ENCODE measurements at places on chromosomes 13 and 19.

DNA sequence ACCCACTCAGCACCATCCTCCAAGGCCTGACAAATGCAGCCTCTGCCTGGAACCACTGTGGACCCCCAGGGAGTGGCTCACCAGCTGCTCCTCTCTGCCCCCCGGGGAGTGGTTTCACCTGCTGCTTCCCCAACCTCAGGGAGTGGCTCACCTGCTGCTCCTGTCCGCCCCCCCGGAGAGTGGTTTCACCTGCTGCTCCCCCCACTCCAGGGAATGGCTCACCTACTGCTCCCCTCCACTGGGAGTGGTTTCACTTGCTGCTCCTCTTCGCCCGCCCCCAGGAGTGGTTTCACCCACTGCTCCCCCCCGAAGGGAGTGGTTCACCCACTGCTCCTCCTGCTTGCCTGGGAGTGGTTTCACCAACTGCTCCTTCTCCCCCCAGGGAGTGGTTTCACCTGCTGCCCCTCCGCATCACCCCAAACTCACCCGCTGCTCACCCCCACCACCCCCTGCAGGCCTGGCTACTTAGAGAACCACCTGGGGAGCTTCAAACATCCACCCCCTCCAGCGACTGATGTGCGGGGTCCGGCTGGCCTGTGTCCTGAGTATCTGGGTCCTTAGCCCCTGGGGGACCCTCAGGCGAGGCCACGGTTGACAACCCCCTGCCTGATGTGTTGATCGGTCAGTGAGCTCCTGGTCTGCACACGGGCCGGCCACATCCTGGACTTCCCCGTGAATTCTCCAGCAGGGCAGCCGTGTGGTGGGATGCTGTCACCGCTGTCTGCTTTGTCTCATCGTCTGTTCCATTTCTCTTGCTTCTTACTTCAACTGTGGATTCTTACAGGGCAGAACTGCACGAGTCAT lies 14.6 kb upstream of the TMEM255B start:
- DNase-seq: no peak

- DNase-seq: no peak
Observed at GRCh38 chr13:73336773-73337172, 278.0 kb downstream of the KLF5 start.

GRCh38 chr13:97435794-97436193 lies 1.8 kb downstream of the RAP2A start:
- peak; percentile 47 for DNase-seq

DNA sequence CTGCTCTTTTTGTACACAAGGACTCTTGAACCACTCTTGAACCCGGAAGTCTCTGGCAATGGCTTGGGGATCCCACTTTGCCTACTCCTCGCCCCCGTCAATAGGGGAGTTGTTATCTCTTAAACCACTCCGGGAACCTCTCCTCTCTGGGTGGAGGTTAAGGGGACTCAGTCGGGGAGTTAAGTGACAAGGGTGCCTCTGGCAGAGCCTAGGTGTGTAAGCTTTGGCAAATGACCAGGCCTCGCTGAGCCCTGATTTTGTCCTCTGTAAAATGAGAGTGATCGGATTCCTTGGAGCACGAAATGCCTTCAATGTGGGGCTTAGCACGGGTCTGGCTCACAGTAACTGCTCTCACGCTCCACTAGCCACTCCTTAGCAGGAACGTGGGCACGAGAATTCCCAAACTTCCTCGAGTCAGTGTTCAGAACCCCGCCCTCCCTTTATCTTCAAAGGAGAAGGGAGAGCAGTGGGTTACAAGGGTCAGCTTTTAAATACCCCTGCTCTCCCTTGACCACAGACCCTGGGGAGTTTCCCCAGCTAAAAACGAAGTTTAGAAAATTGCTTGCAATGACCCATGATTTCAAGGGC lies 193.3 kb downstream of the KATNAL1 start:
- DNase-seq: peak; percentile 67

DNA sequence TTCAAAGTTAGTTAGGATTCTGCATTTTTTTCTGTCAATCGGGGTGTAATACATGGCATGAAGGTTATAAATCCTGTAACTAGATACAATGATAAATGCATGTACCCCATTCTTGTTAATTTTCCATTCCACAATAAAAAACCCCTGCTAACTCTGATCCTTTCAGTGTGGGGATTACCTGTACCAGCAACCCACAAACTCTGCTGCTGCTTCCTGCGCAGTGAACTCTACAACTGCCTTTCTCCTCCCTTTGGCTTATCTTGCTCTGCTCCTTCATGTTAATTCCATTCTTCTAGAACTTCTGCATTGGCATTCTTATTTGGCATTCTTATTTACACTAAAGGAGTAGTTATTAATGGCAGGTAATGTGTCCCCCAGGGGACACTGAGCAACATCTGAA lies 273.1 kb downstream of the KLF12 start:
- no peak for DNase-seq

DNA sequence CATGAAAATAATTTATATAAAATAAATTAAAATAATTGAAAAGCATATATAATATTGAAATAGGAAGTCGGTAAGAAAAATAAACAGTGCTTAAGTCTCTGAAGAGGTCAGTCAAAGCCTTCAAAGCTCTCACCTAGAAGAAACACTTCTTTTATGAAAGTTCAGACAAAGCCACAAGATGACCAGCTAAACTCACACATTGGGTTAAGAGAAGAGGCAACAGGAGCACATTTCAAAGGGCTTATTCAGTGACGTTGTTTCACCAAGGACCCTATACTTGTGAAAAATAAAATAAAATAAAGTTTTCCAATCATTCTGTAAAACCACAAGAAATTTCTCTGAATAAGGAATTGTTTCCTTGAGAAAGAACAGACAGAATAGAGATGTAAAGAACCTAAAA lies 2.5 kb upstream of the ITM2B start:
- no peak for DNase-seq

DNA sequence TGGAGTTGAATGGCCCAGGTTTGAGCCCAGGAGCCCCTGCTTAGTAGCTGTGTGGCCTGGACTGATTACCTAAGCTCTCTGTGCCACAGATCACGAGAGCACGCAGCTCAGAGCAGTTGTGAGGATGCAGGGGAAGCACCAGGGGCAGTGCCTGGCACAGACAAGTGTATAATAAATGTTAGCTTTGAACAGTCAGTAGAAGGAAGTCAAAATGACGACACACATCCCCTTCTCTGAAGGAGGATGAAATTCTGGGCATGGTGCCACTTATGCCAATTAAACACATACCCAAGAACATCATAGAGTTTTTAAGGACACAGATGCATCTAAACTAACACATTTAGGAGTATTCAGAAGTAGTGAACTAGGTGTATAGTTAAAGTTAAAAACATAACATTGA lies 24.9 kb upstream of the SIGLEC11 start:
- no peak for DNase-seq

GRCh38 chr13:46685006-46685730 lies 111.8 kb downstream of the ESD start:
- DNase-seq: no peak

DNA sequence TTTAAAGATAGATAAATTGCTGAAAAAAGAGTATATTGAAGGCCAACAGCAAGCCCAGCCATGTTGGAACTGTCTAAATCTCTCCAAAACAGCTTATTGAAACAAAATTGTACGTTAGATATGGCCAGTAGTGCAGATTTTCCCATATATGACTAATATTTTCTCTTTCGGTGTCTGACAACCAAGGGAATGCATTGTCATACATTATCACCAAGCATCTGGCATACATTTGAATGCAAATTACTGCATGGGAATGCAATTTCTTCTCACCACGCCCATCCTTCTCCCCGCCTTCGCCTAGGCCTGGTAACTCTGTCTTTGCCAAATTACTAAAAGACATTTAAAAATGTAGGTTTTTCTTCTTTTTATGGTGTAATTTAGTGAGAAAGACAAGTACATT lies 32.5 kb upstream of the IRS2 start:
- DNase-seq: peak; percentile 60

DNA sequence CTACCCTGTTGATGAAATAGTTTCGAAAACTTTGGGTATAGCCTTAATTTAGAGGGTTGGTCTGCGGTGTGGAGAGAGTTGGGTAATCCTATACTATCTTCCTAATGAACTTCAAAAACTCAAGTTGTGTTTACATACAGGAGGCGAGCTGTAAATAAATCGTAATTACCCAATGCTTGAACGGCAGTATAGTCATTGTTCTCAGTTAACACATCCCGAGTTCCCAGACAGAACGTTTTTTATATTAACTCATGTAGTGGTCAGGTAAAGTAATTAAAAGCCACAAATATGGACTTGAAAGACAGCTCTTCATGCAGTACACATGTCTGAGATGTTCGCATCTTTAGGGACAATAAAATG lies 1.5 kb downstream of the PDS5B start:
- peak; percentile 53 for DNase-seq

DNA sequence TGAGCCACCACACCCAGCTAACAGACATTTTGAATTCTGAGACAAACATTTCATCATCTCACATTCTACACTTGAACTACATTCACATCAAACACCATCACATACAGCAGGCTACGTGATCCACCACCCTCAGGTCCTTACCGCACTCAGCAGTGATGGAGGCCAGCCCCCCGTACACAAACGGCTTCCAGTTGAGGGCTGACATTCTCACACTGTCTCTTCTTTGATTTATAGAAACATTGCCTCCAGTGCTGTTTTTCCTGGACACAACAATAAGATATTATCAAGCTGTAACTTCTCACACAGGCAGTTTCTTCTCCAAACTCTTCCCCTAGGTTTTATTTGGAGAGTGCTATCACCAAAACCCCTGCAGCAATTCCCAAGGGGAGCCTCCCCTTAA lies 7.0 kb downstream of the SLC25A30 start:
- DNase-seq: no peak

GRCh38 chr19:49145573-49146407 lies 9.4 kb downstream of the HRC start:
- peak; percentile 76 for DNase-seq

GRCh38 chr13:41782086-41782485 lies 178.8 kb downstream of the VWA8 start:
- no peak for DNase-seq

- peak; percentile 34 for DNase-seq
Observed at GRCh38 chr19:10114651-10115391, 3.3 kb downstream of the P2RY11 start.

DNA sequence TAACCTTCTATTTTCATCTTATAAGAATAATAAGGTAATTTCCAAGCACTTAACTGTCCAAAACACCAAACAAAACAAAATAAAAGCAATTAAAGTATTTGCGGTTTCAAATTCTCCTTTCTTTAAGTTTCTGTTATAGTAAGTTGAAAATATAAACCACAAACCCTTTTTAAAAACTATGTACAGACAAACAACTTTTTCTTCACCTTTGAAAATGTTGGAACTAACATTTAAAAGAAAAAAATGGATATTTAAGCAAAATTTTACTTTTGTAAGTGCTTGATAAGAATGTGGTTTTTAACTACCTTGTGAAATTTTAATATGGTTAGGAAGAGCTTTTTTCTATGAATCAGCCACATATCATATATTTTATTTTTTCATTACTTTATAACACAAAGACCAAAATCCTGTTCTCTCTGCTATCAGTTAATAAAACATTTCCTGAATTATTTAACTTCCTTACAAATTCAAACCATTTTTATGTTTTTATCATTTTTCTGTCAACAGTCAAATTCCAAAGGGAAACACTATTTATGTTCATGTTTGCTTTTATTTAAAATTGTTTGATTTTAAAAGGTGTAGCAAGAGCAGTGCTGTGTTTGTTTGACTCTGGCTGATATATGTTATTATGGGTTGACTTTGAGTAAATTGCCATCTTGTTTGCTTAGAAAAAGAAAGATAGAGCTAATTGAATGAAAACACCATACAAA lies 554.1 kb upstream of the KLHL1 start:
- DNase-seq: no peak

- peak; percentile 62 for DNase-seq
Observed at GRCh38 chr19:18167975-18168645, 5.5 kb upstream of the IFI30 start.

DNA sequence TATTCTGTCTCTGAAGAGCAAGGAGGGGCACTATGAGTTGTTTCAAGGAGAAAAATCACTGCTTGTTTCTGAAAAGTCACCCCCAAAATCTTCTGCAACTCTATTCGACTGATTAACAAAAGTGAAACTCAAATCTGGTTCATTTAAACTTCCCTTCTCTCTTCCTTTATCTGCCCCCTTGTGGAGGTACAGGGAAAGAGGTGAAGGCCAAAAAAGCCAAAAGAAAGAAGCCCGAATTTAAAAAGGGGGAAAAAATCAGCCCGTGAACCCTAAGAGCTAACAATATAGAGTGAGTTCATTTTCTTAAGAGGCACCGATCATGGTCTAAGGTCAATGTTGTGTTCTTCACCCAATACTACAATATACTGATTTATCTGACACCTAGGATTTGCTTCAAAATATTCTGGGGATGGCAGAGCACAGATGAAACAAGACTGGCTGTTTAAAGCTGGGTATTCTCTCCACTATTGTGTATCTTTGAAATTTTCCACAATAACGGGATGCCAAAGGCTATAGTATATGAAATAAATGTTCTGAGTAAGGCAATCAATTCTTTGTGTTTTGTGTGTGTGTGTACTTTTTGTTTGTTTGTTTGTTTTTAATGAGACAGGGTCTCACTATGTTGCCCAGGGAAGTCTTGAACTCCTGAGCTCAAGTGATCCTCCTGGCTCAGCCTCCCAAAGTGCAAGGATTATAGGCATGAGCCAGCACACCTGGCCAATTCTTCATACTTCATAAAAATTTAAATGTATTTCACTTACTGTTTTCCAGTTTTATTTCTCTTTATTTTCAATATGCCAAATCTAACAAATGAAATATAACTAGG lies 55.0 kb upstream of the EEF1AKMT1 start:
- peak; percentile 81 for DNase-seq

DNA sequence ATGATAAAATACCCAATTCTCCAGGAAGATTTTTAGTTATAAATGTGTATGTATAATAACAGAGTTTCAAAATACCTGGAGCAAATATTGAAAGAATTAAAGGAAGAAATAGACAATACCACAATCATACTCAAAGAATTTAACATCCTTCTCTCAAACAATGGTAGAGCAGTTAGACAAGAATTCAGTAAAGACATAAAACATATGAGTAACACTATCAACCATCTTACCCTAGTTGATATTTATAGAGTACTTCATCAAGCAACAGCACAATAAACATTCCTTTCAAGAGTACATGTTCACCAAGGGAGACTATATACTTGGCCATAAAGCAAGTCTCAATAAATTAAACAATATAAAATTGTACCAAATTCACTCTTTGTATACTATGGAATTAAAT lies 108.4 kb downstream of the DLEU7 start:
- peak; percentile 32 for DNase-seq

DNA sequence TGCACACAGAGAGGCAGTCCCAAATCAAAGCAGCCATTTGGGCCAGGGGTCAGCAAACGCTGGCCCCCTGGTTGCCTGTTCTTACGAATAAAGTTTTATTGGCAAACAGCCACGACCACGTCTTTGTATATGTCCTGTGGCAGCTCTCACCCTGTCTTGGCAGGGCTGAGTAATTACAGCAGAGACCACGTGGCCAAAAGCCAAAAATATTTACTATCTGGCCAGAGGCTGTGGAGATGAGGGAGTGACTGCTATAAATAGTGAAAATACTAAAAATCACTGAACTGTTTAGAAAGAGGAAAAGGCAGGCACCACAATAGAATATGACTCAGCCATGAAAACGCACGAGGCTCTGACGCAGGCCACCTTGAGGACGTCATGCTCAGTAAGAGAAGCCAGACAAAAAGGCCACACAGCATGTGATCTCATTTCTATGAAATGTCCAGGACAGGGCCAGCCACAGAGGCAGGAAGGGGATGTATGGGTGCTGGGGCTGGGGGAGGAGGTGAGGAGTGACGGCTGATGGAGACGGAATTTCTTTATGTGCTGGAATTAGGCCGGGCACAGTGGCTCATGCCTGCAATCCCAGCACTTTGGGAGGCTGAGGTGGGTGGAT lies 29.4 kb downstream of the SMIM24 start:
- DNase-seq: peak; percentile 99

- no peak for DNase-seq
Observed at GRCh38 chr13:48923376-48923775, 52.3 kb upstream of the FNDC3A start.

GRCh38 chr13:66171920-66172319 lies 1058.2 kb downstream of the PCDH9 start:
- DNase-seq: no peak
